Stimulated activated CD4-positive, alpha-beta T cell treated with anti-CD3 and anti-CD28 coated beads, Interleukin-1b, Interleukin-23, amount 100 ng/mL, for 4 hours (primary cell): ENCODE measurements at places on chromosomes 5 and 9.

DNA sequence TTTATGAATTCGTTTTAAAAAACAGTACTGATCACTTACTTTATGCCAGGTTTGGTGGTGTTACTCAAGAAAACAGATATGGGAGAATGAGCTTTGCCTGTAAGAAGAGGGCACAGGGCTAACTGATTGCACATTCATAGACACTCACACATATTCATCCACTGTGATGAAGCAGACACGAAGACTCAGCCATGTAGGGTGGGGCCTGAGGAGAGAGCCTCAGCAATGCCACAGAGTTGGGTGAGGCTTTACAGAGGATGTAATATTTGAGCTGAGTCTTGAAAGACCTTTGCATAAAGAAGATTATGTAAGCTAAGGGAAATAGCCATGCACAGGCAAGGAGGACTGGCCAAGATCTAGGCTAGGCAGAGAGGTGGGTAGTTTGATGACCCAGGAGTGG lies 472.8 kb downstream of the PSAT1 start:
- no peak for DNase-seq

DNA sequence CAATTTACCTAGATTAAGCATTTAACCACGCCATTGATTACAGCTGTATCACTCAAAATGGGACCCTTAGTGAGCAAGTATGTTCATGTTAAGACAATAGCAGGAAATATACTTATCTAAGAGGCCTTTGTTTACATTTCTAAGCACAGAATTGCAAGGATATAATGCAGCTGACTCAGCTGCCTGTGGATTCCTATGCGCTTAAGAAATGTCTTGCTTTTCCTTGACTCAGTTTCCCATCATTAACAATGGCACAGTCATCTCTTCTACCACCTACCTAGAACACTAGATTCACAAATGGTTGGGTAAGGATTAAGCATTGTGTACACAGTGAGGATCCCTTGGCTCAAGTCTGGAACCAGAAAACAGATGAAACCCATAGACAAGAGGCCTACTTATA lies 163.8 kb downstream of the TSSK1B start:
- no peak for DNase-seq

GRCh38 chr5:12175914-12176585 lies 271.8 kb upstream of the CTNND2 start:
- DNase-seq: no peak

- DNase-seq: no peak
Observed at GRCh38 chr9:111284703-111285102, 45.3 kb downstream of the OR2K2 start.
